ENCODE measurements at places on chromosomes 1 and 21.

DNA sequence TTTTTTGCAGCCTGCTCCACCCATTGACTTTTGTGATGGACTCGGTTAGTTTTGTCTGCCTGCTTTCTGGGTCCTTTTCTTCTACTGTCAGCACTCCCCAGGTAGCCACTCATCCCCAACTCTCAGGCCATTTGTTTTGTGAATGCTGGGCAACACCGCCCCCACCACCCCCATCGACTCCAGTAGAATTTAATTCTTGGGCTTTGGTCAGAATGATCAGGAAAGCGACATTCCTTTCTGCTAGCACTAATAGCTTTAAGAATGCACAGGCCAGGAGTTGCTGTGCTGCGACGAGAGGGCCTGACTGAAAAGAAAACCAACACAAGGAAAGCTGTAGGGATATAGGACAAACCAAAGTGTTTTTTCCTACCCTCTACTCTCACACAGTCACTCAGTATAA is 144.4 kb downstream of the CDC7 start:
- DNase-seq = no peak

GRCh38 chr1:221856228-221857093 is 114.6 kb upstream of the DUSP10 start:
- no peak for DNase-seq

GRCh38 chr1:67748630-67749029 is 63.6 kb downstream of the GADD45A start:
- peak; percentile 55 for DNase-seq

GRCh38 chr1:36669262-36669661 is 186.5 kb upstream of the CSF3R start:
- no peak for DNase-seq

DNA sequence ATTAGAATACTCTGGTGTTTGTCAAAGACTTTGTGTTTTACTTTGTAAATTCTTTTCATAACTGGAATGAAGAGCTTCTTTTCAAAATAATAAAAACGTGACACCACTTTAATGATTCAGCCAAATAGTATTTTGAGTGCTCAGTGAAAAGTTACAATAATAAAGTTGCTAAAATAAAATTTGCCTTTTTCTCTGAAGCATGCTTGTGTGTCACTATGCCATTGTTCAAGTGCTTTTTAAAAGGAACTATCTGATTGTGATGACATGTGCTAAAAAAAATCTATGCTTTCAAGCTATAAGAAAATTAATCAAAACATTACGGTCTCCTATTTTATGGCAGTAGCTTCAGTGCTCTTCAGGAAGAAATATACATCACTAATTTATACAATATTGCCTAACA is 1290.5 kb upstream of the B3GALT2 start:
- DNase-seq = no peak

- DNase-seq = no peak
These were observed 75.2 kb downstream of the KIFAP3 start for GRCh38 chr1:169999331-169999741.

DNA sequence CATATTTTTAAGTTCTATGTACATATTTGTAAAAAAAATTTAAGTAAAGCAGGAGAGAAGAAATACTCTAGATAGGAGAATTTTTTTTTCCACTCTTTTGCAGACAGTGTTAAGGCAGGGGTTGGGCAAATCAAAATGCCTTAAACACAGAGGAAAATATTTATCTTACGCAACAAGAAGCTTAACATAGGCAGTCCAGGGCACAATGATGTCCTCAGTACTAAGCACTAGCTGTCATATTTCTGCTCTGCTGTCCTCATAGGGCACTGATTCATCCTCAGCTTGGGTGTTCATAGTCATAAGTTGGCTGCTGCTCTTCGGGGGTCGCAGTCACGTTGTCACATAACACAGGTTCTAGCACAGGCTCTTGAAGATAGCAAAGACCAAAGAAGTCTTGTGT is 247.4 kb downstream of the PTBP2 start:
- DNase-seq = no peak

GRCh38 chr1:193462629-193463320 is 276.4 kb upstream of the B3GALT2 start:
- no peak for DNase-seq

- no peak for DNase-seq
These were observed 144.1 kb downstream of the OMA1 start for GRCh38 chr1:58402444-58402843.

- peak; percentile 90 for DNase-seq
These were observed 5.2 kb downstream of the TNFRSF18 start for GRCh38 chr1:1200876-1201810.

- peak; percentile 30 for DNase-seq
These were observed at the start of gene CCDC28B for GRCh38 chr1:32200226-32201010. Gene CCDC28B, plus strand, starts transcription at chr1:32200595. Its CDS starts 1,341 bp downstream, at chr1:32201936.

- DNase-seq = no peak
These were observed 58.4 kb downstream of the NFIA start for GRCh38 chr1:61140778-61141177.

GRCh38 chr1:7517611-7518330 is 253.3 kb upstream of the VAMP3 start:
- DNase-seq = no peak

DNA sequence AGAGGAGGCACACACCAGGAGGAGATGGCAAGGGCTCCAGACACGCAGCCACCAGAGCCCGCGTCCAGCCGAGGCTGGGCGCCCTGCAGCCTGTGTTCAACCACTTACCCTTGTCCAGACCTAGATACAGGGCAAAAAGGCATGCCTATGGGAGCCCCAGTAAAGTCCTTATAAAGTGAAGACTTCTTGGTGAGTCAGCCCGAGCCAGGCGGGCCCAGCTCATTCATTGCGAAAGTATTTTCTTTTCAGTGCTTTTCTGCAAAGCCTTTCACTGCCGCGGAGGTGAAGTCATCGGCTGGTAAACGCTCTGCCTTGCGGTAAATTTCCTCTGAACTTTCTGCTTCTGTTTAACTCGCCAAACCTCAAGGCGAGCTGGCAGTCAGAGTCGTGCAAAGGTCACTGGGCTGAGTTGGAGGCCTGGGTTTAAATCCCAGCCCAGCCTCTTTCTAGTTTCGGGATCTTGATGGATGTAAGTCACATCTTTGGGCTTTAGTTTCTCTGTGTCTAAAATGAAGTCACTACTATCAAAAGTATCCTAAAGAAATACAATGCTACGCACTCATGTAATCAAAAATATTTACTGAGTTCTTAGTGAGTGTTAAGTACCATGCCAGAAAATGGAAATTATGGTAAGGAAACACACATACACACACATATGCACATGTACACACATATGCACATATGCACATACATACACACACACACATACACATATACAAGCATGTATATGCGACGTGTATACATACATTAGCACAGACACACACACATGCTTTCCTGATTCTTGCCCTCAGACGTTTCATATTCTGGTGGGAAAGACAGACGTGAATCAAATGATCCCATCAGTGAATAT is 54.7 kb upstream of the IFFO2 start:
- DNase-seq = peak; percentile 92

GRCh38 chr1:67285780-67286488 is 21.7 kb upstream of the IL12RB2 start:
- no peak for DNase-seq

DNA sequence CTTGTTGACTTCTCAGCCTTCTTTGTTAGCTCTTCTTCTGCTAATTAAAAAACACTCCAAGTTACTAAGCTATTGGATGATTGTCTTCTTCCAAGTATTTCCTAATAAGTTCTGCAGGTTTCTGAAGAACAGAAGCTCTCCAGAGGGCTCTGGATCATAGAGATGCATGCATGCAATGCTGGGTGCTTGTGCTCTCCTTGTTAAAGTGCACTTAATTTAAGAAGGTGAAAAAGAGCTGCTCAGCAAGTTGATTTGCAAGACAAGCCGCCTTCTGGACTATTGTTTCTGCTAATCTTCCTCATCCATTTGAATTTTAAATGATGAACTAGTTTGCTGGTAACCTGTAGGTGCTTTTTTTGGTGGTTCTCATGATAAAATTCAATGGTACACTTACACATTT is 16.1 kb downstream of the RRP15 start:
- DNase-seq = no peak

- DNase-seq = peak; percentile 21
These were observed 5.6 kb upstream of the GPSM2 start for GRCh38 chr1:108871050-108871724.

DNA sequence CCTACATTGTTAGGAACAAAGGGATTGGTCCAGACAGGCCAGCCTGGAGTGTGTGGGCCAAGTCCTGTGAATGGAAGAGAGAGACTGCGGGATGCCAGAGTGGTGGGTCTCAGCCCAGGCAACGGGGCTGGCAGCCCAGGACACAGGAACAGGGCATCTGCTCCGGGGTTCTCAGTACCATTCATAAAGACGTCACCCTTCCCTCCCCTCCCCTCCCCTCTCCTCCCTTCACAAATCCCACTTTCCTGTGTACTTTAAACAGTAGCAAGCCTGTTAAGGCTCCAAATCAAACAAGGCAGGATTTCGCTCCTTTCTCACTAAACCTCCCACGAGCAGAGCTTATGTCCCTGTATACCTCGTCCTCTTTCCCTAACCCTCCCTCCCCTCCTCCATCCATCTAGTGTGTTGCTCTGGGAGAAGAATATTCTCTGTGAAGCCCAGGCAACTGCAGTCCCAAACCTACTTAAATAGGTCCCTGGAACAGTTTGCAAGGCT is 4.2 kb upstream of the PLXNA2 start:
- no peak for DNase-seq

DNA sequence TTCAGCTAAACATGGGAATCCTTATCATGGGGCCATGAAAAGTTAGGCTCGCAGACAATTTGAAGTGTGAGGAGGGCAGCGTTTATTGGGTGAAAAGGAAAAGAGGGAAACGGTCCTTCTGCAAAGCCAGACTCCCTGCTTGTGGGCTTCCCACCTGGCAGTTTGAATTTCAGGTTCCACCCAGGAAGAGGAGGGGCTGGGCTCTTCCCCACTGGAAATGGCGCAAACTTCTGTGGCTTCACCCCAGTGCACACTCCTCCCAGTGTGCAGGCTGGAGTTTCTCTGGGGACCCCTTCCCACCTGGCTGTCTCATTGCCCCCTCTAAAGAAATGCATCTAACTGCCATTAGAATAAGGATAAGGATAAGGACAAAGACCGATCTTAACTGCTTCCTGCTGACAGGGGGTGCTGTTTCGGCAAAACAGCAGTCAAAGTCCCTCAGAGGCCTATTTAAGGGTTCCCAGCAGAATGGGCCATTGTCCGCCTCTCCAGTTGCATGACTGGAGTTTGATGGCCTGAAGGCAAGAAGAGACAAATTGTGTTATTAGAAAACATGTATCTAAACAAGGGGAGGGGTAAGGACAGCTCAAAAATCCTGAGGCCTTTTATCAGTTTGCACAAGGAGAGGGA is 20.4 kb downstream of the AIM2 start:
- no peak for DNase-seq

GRCh38 chr1:112906150-112906698 is 49.8 kb downstream of the SLC16A1 start:
- DNase-seq = peak; percentile 40

GRCh38 chr1:232597721-232598120 is 32.2 kb downstream of the SIPA1L2 start:
- DNase-seq = no peak

DNA sequence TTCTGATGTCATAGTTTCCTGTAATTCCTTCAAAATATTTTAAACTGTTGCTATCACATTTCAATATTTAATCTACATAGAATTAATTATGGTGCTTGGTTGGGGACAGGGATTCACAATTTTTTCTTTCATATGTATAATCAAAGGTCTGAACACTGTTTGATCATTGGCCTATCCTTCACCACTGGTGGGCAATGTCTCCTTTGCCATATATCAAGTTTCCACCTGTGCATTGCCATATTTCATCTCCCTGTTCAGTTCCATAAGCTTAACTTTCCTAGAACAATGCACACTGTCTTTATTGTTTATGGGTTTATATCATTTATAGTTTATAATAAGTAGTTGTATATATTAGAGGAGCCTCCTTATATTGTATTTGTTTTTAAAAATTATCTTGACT is 374.9 kb upstream of the PTBP2 start:
- DNase-seq = no peak

DNA sequence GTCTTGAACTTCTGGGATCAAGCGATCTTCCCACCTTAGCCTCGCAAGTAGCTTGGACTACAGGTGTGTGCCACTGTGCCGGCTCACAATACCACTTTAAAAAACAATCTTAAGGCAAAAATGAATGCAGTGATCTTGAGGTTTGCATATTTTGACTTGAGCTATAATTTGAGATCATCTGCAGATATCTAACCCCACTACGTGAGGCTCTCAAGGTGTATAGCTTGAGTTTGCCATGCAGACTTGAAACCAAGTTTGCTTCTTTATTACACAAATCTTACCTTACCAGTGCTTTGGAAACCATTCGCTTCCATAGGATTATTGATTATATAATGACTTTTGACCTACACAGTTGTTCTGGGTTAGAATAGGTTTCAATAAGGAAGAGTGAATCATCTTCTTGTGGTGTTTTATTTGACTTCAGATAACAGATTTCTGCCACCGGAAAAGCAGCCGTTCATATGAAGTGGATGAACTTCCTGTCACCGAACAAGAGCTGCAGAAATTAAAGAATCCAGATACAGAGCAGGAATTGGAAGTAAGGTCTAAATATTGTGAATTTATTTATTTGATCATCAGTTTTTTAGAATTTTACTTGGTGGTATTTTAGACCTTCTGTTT is 155.1 kb downstream of the VPS13D start:
- no peak for DNase-seq

DNA sequence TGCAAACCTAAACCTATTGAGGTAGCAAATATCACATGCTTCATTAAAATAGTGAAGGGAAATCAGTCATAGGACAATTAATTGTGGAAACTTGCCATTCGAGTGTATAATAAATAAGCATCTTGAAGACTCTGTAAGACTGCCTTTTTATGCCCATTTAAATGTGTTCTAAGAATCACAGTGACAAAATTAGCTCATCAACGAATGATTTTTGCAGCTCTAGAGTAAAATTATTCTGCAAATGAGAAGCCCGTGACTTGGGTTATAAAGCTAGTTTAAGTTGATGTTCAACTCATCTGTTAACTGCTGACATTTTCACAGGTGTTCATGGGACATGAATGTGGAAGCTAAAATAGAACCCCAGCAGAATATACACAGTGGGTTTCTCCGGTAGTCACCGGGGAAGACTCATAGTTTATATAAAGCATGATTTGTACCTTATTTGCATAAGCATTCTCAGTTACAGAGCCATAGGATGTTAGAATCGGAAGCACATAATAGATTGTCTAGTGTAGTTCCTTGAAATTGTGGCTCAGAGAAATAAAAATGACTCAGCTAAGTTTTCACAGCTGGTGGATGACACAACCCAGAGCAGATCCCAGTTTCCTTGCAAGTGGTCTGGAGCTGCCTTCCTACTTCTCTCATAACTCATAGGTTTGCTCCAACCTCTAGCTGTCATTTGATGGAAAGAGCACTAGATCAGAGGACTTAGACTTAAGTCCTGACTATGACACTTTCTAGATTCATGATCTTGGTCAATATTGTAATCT is 107.3 kb downstream of the UCHL5 start:
- DNase-seq = peak; percentile 88

GRCh38 chr21:45863267-45863666 is 118.3 kb upstream of the COL6A1 start:
- no peak for DNase-seq

- DNase-seq = no peak
These were observed 49.7 kb upstream of the ACTRT2 start for GRCh38 chr1:2971609-2972008.
